Activated T-cell treated with anti-CD3 and anti-CD28 coated beads for 4 hours (primary cell): ENCODE measurements at places on chromosomes 13 and 19.

DNA sequence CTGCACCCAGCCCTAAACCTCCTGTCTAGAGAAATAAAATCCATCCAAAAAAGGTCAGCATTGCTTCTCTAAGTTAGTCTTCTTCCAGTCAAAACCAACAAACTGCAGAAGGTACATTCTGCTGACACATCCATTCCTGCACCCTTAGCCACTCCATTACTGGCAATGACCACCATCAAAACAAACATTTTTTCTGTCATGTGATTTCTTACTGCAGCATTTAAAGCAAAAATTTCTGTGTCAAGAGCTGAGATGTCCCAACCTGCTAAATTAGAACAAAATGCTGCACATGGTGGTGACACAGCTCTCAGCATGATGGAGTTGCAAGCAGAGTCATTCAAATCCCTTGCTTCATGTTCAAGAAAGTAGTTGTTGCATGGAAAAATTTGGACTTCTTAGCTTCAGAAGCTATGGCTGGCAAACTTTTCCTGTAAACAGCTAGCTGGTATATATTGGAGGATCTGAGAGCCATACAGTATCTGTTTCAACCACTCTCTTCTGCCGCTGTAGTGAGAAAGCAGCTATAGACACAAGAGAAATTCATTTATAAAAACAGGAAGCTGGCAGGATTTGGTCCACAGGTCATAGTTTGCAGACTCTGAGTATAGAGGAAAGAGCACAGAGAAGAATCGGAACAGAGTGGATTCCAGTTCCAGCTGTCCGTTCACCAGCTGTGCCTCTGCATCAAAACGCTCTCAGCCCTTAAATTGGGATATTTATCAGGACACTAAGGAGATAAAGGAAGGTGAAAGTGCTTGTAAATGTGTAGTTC, 17.4 kb downstream of the RUBCNL start:
- no peak for DNase-seq

- no peak for DNase-seq
Observed at GRCh38 chr13:20049558-20050473, 91.3 kb downstream of the ZMYM2 start.

DNA sequence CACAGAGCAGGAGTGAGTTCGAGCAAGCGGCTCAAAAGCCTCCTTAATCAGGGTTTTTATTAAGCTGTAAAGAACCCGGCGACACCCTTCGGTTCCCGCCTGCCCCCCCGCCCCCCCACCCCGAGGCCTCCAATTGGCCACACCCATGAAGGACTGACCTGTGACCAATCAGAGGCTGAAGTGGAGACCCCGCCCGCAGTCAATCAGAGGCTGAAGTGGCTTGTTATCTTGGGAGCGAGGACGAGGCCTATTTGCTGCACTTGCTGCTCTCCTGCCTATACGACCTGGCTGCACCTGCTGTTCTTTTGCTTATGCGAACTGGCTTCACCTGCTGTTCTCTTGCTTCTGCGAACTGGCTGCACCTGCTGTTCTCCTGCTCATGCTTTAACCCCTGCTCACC, 844.9 kb downstream of the OLFM4 start:
- no peak for DNase-seq

- DNase-seq: no peak
Observed at GRCh38 chr13:21022056-21022979, 39.1 kb downstream of the LATS2 start.

DNA sequence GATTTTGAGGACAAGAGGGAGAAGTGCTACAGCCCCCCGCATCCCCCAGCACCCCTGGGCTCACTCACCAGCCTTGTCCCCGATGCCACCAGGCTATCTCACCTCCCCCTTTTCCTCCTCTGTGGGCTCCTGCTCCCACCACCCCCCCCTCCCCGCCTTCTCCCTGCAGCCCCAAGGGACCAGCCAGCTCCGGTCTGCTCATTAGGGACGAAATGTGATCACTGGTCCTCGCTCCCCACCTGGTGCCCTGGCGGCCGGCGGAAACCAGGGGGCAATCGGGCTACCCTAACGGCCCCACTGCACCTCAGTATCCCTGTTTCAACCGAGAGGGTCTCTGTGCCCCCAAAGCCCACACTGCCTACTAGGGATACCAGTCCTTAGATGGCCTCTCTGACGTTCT, 2.7 kb downstream of the GPR4 start:
- no peak for DNase-seq
